T-helper 22 cell (primary cell): ENCODE measurements at places on chromosomes 12 and 14.

GRCh38 chr12:30691122-30691879 is 4.4 kb downstream of the IPO8 start:
- DNase-seq = no peak

GRCh38 chr14:101289230-101289690 is 272.0 kb upstream of the DIO3 start:
- no peak for DNase-seq

GRCh38 chr12:53825246-53826081 is 73.7 kb upstream of the CISTR start:
- DNase-seq = no peak

DNA sequence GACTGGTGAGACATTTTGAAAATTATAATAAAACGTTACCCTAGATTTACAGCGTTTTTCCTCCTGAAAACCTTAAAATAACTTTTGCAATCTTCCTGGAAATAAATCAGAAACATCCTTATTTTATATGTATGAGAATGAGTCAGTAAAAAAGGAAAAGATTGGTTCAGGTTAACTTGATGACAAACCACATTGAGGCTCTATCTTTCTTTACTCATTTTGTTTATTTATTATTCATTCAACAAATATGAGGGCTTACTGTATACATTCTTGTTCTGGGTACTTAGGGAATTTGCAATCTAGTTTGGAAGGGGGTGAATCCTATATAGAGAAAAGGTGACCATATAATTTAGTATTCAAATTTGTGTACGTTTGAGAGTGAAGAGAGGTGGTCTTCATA is 156.6 kb downstream of the UNC79 start:
- DNase-seq = no peak

GRCh38 chr12:63397807-63398206 is 246.8 kb upstream of the AVPR1A start:
- no peak for DNase-seq
